ENCODE measurements at places on chromosomes 7 and 10.

DNA sequence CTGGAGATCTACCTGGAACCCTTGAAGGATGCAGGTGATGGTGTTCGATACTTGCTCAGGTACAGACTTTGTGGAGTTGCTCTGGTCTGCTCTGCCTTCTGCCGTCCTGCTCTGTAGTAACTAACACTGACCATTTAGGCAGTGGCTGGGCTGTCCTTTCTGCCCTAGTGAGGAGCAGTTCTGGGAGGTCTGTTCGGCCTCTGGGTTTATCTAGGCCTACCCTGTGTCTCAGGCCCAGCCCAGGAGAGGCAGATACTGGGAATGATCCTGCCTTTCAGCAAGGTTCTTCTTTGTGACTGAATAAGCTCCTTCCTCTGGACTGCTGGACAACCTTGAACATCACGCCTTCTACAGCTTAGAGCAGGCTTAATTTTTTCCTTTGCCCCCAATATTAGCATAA is 1.7 kb downstream of the ZFYVE27 start:
- DNase-seq: no peak

DNA sequence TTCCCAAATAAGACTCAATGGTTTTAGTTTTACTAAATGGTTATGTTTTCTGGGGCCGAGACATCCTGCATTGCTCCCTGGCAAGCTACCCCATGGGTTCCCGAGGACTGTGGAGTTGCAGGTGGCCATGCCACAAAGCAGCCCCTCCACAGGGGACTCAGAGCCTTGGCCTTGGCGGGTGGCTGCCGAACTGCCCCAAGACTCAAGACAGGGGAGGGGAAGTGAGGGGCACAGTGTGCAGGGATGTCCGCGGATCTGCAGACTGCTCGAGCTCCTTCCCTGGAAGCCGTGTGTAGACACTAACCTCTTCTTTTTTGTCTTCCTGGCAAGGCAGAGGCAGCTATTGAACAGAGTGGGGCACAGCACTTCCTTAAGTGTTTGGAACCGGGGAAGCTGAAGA is 154.6 kb downstream of the EBF3 start:
- DNase-seq: no peak

GRCh38 chr7:20513341-20513740 is 102.1 kb upstream of the ABCB5 start:
- DNase-seq: no peak

GRCh38 chr7:27793780-27794179 is 53.8 kb downstream of the TAX1BP1 start:
- DNase-seq: no peak

DNA sequence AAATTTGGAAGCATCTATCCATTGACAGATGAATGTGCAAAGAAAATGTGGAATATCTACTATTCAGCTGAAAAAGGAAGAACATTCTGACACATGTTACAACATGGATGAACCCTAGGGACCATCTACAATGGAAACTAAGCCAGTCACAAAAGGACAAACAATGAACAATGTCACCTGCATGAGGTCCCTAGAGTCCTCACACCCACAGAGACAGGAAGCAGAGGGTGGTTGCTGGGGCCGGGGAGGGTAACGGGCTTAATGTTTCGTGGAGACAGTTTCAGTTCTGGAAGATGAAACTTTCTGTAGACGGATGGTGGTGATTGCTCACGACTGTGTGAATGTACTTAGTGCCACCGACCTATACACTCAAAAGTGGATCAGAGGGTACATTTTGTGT is 282.9 kb downstream of the ADARB2 start:
- no peak for DNase-seq

GRCh38 chr10:95536017-95536416 is 25.2 kb downstream of the SORBS1 start:
- no peak for DNase-seq

- no peak for DNase-seq
These were observed 729.4 kb upstream of the C7orf33 start for GRCh38 chr7:147861058-147861716.

GRCh38 chr10:123551259-123551658 is 114.9 kb upstream of the GPR26 start:
- no peak for DNase-seq

- DNase-seq: no peak
These were observed 1.8 kb upstream of the HOXA10 start for GRCh38 chr7:27175626-27176523.

- no peak for DNase-seq
These were observed 75.9 kb downstream of the MYL10 start for GRCh38 chr7:101553018-101553770.

DNA sequence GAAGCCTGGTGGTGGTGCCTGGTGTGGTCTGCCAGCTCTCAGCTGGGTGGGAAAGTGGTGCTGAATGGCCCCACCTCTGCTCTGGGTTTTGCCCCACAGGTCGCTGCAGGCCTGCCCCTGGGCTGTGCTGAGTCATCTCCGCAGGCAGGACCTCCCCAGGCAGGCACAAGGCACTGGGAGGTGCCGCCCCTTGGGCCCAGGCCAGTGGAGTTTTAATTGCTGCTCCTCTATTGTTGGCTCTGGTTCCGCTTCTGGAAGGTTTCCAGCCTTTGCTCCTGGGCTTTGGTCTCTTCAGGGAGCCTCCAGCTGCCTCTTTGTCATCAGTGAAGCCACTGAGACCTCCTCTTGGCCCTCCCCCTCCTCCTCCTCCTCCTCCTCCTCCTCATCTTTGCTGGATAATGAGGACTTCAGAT is 180.3 kb upstream of the GRB10 start:
- no peak for DNase-seq

DNA sequence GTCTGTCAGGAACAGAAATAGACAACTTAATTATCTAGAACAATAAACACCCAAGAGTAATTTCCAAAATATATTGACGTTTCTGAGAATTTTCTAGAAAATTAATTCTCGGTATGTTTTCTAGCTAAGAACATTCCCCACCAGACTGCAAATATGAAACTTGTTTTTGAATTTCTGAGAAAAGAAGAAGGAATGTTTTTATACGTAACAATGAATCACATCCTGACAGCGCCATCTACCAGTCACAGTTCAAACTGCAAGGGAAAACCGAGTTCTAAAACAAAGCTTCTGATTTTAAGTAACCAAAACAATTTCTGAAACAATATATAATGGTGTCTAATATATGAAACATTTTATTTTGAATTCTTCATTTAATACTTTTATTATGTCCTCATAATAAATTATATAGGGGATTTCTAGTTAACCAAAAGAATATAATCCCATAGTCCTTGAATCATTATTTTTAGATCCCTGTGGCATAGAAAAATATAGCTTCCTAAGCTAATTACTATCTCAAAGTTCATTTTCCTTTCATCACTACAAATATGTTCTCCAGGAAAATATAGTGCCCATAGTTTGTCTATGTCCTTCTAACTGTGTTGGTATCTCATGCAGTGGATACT is 34.5 kb upstream of the MEOX2 start:
- DNase-seq: no peak

GRCh38 chr7:4000139-4000538 is 682.0 kb upstream of the FOXK1 start:
- DNase-seq: no peak

DNA sequence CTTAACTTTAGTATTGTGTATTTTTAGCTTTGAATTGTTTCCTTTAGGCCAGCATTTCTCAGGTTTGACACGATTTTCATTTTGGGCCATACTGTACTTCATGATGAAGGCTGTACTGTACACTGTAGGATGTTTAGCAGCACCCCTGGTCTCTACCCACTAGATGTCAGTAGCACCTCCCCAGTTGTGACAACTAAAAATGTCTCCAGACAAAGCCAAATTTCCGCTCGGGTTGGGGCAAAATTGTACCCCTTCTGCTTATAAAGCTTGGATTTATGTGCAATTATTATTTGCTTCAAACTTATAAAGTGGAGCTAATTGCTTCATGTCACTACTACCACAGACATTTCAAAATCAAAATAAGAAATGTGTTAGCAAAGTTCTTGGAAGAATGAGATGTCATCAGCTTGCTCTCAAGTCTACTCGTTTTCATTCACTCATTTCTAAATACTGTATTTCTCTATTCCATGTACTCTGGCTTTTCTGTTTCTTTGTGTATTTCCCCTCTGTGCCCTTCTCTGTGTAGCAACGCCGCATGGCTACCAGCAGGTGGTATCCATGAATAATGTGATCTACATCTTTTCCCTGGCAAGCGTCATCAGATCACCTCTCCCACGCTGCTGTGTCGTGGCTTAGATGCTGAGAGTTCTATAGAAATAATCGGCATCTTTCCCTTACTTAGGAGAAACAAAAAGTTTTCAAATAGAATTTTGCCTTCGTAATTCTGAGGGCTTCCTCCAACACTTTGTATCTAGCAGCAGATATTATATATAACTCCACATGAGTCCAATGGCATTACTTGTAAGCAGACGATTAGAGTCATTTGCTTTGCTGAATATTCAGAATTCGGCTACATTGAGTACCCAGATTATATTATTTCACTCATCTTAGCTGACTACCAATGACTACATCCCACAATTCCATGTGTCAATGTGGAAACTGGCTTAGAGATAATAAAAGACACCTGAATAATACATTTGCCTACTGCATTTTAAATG is 47.8 kb upstream of the CALCR start:
- DNase-seq: no peak

- DNase-seq: no peak
These were observed 17.9 kb downstream of the ZNF777 start for GRCh38 chr7:149442924-149443323.

DNA sequence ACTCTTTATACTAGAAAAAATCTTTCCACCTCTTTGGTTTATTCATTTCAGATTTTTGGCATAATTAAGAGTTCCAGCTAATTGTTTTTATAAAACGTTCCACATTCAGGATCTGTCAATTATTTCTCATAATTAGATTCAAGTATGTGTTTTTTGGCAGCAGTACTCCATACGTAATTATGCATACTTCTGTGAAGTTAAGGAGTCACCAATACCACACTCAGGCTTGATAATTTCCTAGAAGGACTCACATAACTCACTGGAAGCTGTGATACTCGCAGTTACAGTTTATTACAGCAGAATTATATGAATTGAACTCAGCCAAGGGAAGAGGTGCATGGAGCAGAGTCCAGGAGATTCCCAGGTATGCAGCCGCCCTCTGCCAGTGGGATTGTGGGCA is 290.5 kb upstream of the AKR1E2 start:
- DNase-seq: no peak

DNA sequence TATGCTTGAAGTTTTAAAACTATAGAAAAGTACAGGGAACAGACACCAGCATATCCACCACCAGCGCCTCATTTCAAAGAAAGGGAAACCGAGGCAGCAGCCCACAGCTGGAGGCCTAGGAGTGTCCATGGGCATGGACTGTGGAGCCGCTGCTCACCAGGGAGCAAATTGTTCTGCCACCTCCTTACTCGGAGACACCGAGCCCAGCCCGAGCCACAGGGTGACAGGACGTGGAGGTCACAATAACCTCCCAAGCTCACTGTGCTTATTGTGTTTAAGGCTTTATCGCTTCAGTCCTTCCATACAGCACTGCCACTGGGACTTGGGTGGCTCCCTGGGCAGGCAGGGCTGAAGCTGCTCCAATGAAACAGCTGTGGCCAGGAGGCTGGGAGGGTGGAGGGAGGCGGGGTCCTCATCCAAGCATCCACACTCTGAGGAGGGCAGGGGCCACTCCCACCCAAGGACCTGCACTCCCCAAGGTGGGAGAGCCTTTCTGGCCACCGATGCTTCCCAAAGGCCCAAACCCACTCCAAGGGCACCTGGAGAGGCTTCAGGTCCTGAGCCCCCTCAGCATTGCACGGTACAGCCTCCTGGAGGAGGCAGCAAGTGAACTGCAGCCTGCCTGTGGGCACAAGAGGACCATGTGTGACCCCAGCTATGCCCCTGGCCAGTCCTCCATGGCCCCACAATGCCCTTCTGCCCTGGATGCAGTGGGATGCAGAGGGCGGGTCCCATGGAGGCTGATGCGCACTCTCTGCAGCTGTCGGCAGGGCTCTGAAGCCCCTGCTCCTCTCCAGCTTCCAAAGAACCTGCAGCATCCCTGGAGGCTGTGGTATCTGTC is 38.7 kb upstream of the RET start:
- DNase-seq: no peak

DNA sequence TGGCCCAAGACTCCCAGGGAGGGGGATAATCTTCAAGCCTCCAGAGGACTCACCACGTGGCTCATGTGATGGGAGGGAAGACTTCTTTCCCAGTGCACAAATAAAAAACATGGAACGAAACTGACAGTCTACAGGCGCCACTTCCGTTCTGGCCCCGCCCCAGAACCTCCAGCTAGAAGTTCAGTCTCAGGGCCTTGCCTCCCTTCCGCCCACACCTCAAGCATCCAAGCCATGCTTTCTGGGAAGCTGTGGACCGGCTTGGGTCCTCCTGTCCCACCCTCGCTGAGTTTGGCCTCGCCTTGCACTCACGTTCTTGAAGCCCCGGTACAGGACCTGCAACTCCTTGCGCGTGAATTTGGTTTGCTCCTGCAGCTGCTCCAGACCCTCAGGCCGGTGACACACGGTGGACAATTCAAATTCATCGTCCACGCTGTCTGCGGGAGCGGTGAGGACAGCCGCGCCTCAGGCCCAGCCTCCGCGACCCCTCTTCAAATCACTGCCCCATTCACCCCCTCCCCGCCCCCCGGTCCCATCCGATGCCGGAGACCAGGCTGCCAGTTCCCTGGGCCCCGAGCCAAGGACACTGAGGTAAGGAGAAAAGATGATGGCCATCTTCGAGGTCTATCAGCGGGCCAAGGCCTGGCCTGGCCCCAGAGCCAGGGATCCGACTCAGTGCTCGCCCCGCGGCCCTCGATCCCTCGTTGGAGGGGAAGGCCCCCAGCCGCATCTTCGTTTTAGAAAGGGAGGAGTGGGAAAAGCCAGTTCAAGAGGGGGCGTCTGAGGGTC is 10.7 kb upstream of the OGA start:
- no peak for DNase-seq

DNA sequence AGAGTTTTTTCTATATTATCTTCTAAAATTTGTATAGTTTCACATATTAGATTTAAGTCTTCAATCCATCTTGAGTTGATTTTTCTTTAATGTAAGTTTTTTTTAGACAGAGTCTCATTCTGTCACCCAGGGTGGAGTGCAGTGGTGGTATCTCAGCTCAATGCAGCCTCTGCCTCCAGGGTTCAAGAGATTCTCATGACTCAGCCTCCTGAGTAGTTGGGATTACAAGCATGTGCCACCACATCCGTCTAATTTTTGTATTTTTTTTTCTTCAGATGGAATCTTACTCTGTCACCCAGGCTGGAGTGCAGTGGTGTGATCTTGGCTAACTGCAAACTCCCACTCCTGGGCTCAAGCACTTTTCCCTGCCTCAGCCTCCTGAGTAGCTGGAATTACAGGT is 143.4 kb upstream of the ZNF92 start:
- DNase-seq: no peak

DNA sequence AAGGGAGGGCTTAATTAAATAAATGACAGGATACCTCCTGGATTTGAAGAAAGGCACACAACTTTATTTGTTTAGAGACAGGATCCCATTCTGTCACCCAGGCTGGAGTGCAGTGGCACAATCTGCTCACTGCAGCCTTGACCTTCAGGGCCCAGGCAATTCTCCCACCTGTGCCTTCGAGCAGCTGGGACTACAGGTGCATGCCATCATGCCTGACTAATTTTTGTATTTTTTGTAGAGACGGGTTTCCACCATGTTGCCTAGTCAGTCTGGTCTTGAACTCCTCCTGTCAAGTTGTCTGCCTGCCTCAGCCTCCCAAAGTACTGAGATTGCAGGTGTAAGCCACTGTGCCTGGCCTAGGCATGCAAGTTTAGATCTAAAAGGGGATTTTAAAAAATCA is 272.7 kb upstream of the MBL2 start:
- no peak for DNase-seq
